ENCODE measurements at places on chromosomes 3 and 15.

DNA sequence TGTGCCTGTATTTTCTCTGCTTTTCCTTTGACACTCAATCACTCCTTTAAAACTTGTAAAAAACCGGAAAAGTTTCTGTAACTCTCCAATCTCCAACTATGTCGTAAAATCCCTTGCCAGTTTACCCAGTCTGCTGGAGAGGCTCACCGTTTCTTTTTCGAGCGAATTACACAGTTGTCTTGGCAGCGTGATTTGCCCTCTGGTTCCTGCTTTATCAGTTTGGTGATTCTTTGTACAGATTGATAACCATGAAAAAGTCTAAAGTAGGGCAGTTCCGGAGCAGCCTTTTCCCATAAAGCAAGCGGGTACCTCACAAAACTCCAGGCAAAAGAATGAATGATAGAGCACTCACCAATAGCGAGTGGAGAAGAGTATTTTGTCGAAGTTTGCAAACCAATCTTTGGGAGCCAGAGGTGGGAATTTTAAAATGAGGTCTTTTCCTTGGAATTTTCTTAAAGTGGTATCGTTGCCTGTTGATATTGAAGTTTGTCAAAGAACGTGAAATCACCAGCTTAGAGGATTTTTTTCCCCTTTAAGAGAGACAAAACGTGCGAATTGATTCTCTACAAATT is at the start of gene TTC23:
TSS of gene TTC23 (minus strand) at position 312 of the 572 bp plus-strand sequence. CDS start 20,869 bp downstream, outside the sequence.
- DNase-seq: no peak

DNA sequence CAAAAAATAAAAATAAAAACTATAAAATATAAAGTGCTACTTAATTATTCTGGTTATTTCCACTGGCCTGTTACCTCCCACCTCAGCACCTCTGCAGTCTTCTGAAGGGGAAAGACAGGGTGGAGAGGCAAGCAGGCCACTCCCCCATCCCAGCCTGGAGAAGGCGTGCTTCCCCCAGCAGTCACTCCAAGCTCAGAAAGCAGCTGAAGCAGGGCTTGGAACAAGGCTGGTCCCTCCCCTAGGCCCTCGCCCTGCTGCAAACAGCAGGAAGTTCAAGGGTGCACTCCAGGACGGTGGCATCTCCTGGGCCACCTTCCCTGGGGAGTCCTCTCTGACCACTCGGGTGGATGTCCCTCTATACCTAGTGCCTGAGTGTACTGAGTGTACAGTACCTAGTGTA is 21.4 kb downstream of the CACNA2D2 start:
- no peak for DNase-seq

GRCh38 chr15:68679961-68680371 is 101.2 kb downstream of the CORO2B start:
- no peak for DNase-seq

GRCh38 chr3:54875596-54876268 is 52.1 kb downstream of the LRTM1 start:
- no peak for DNase-seq

DNA sequence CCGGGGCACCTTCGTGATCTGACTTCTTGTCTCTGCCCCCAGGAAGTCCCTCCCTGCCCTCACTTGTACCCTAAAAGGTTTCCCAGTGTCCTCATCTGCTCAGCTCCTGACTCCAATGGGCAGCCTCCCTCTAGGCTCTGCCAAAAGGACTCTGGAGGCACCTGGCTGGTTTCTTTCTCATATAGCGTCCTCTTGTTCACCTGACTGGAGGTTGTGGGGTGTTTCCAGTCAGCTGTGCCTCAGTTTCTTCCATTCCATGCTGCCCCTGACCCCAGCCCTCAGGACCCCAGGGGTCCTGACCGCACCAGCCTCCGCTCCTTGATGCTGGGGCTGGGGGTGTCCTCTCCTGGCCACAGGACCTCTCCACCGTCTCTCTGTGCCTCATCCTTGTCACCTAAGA is 2.5 kb downstream of the PRR23E start:
- no peak for DNase-seq

DNA sequence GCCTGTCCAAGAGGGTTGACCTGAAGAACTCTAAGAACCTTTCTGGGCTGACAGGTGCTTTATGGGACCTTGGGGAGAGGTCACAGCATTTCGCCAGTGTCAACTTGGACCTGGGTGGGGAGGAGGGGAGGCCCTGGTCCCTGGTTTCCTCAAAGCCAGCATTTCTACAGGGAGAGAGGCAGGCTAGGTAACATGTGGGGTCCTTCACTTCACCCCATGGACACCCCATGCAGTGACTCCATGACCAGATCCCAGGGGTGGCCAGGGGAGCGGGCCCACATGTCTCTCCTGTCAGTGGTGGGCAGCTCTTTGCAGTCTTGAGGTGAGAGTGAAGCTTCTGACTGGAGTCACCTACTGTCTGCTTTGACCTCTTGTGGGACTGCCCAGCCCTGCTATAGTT is 35.8 kb downstream of the GOLGA6L10 start:
- DNase-seq: no peak

DNA sequence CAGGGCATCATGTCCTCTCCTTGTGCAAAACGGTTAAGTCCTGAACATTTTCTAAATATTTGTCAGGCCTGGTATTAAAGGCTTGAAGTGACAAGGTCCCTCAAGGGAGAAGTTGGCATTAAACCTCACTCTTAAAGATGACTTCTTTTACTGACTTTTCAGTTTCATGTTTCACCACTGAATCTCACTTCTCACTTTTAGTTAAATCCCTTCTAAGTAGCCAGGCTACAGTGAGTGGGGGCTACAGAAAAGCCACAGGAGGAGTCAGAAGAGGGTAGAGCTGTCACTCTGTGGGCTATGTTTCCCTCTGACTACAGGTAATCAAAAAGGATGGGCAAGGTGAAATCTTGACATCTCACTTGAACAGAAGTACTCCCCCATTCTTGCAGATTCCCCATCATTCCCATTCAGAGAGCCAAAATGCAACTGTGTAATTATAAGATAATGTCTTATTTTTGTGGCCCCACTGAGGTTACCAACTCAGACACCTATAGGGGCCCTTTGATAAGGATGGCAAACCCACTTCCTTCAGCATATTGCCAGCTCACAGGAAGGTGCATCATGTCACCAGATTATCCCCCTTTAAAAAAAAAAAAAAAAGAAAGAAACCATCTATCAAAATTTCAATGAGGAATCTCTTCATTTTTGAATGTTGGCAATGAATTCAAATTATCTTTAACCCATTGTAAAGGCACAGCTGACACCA is 790.1 kb upstream of the CFAP20DC start:
- no peak for DNase-seq

GRCh38 chr15:99239545-99240198 is 9.7 kb downstream of the TTC23 start:
- no peak for DNase-seq

DNA sequence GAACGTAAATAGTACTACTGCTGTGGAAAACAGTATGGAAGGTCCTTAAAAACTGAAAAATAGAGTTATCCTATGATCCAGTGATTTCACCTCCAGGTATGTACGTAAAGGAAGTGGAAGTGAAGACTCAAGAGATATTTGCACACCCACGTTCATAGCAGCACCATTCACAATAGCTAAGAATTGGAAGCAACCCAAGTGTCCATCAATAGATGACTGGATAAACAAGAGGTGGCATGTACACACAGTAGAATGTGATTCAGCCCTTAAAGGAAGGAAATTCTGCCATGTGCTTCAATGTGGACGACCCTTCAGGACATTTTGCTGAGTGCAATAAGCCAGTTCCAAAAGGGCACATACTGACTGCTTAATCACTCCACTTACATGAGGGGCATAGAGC is 188.3 kb downstream of the APBA2 start:
- no peak for DNase-seq

DNA sequence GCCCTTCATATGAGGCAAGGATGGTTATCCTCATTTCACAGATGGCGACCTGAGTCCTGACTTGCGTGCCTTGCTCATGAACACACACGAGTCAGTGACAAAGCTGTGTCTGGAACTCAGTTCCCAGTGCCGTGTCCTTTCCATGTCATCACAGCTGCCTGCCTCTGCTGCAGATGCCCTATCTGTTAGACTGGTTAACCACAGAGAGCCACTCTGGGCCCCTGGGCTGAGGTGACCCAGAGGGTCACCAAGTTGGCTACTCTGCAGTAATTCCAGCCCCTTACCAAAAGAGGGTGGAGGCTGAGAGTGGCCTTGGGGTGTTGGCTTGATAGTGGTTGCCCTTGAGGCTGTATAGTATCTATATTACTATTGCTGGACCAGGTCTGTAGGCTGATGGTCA is 41.0 kb downstream of the RAB11A start:
- no peak for DNase-seq

DNA sequence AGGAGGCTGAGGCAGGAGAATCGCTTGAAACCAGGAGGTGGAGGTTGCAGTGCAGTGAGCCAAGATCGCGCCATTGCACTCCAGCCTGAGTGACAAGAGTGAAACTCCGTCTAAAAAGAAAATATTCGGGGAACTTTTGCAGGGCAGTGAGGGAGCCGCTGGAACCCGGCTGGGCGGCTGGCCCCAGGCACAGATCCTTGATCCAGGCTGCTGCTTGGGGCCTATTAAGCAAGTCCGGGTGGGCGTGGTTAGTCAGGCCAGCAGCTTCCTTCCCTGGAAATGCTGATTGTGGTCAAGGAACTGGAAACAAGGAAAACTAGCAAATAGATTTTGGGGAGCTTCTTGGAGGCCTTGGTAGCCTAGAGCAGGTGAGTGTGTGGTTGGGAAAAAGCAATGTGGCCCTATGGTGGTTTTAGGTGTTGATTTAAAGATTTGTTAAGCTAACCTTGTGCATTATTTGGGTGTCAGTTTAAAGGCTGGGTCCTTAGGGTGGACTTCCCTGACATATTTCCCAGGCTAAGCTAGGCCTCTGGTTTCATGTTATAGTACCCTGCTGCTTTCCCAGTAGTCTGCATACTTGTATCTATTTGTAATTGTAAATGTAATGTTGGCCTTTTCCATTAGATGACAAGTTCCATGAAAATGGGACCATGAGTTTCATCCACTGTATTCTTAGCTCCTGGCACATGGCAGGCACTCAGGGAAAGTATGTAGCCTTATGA is 17.7 kb upstream of the SNX22 start:
- no peak for DNase-seq

- DNase-seq: no peak
These were observed 75.6 kb downstream of the VPS8 start for GRCh38 chr3:184887574-184887973.

DNA sequence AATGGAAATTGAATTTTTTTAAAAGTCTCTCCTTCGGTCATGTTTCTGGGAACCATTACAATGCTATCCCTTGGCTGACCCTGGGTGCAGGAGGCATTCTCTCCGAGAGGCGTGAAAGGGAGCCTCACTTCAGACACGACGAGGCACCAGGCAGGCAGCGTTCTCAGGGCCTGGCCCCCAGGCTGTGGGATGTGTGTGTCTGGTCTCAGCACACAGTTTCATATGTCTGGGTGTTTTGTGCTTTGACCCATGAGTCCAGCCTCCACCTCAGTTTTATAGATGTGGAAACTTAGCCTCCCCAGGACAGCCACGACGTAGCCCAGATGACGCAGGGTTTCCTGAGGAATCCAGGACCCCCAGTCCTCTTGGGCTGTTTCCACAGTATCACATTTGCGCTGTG is 34.0 kb downstream of the FGD5 start:
- no peak for DNase-seq

- DNase-seq: no peak
These were observed 216.7 kb downstream of the ABHD5 start for GRCh38 chr3:43907508-43907858.

DNA sequence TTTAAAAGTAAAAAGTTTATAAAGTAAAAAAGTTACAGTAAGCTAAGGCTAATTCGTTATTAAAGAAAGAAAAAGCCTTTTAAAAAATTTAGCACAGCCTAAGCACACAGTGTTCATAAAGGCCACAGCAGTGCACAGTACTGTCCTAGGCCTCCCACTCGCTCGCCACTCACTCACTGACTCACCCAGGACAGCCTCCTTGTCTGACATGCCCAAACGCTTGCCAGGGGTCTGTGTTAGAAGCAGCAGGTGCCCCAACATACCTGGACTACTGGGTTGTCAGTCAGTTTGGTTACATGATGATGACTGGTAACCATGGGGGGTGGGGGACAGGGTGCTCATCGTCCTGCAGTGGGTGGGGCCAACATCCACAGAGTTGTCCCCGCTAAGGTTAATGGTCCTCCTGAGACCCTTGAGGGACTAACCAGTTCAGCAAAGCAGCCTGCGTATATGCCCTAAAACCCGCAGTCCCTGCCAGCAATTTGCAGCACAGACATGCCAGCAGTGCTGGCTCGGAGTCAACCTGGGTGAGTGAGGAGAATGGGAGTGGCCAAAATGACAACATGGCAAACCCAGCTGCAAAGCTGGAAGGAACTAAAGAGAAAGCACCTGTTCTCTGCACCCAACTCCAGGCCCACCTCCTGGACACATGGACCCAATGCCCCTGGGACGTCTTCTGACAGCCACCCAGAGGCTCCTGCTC is 49.2 kb downstream of the CYFIP1 start:
- no peak for DNase-seq

- DNase-seq: no peak
These were observed 194.7 kb upstream of the NANOGP8 start for GRCh38 chr15:35279811-35280210.

DNA sequence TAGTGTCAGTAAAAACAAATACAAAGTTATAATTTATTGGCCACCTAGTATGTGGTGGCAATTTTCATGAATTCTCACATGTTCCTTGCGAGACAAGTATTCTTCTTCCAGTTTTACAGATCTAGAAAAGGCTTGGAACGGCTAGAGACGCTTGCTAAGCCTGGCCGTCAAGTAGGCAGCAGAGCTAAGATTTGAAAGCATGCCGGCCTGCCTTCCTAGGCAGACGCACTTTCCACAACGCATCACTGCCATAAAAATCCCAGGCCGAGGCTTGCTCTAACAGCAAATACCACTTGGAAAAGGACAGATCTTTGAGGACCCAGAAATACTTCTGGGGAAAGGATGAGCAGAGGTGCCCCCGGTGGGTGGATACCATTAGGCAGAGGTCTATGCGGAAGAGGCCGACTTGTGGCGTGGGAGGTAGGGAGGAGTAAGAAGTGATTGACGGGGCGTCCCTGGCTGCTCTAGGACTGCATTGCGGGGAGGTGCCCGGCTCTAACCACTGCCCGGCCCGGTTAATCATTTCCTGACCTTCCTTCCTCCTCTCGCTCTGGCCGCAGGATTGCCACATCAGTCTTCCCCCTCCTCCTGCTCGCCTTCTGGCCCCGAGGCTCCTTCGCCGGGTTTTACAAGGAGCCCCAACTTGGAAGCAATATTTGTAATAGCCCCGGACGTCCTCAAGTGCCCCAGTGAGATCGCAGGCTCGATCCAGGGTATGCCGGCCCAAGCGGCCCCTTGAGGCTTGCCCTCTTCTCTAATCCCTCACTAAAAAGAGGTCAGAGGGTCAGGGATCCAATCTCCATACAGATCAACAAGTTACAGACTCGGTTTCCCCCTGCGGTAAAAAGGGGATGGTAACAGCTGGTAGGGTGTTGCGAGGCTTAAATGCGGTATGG is 1.3 kb upstream of the USP3 start:
- DNase-seq: no peak

- no peak for DNase-seq
These were observed 55.9 kb downstream of the IFT80 start for GRCh38 chr3:160343132-160343531.

- DNase-seq: no peak
These were observed 250.5 kb upstream of the VEPH1 start for GRCh38 chr3:157753787-157754136.

- no peak for DNase-seq
These were observed 128.2 kb upstream of the MEF2A start for GRCh38 chr15:99437315-99438223.

Measured in AG04449 (cell line).